ENCODE measurements at places on chromosomes 13 and 19.

- no peak for DNase-seq
Observed at GRCh38 chr19:39410831-39411080, 1.7 kb upstream of the PLEKHG2 start.

GRCh38 chr19:23823952-23824389, 65.3 kb upstream of the ZNF681 start:
- DNase-seq: peak; percentile 92

DNA sequence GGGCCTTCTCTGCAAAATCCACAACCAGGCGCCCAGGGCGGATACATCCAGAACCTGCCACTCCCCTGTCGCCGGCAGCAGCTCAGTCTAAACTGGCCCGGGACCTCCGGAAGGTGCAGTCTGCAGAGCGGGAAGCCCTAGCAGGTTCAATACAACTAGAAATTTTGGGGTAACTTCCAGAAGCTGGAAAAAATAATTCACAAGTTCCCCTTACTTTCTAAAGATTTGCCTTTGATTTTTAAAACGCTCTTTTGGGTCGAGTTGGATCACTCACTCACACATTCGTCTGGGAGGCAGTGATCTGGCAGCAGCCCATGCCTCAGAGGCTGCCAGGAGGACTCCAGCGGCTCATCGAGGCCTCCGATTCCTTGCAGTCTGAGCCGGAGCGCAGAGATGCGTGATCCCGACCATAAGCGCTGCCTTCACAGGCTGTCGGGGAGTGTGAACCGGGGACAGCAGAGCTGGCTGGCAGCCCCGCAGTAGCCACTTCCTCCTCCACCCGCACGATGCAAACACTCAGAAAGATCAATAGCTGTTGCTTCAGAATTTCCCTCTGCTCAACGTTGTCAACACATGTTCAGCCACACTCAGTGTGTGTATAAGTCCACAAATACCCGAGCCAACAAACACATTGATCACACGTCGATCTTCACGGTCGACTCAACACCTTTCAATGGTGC, 35.6 kb upstream of the ZNF507 start:
- no peak for DNase-seq

DNA sequence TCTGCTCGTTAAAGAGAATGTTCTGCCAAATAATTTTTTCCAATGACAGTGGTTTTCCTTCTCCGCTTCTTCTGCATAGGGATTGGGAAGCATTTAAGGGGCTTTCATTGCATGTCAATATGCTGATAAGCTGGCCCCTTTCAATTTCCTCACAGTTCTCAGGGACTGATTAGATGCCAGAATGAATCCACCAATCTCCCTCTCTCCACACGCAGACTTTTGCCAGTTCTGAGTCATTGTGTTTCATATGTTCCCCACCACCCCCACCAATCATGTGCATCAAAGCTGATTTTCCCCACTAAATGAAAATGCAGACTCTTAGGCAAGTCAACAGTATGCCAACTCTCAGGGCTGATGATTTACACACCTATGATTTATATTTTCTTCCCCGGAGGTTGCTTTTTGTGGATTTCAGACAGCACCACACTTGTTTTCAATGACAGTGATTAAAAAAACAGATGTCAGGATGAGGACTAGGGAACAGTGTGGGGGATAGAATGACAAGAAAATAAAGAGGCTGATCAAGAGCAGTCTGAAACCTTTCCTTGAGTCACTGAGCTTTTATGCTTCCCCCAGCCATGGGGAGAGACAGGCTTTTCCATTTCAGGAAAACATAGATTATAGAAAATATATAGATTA, 47.9 kb upstream of the C13orf42 start:
- DNase-seq: no peak

- no peak for DNase-seq
Observed at GRCh38 chr19:11154683-11155047, 917 bp downstream of the SPC24 start.

DNA sequence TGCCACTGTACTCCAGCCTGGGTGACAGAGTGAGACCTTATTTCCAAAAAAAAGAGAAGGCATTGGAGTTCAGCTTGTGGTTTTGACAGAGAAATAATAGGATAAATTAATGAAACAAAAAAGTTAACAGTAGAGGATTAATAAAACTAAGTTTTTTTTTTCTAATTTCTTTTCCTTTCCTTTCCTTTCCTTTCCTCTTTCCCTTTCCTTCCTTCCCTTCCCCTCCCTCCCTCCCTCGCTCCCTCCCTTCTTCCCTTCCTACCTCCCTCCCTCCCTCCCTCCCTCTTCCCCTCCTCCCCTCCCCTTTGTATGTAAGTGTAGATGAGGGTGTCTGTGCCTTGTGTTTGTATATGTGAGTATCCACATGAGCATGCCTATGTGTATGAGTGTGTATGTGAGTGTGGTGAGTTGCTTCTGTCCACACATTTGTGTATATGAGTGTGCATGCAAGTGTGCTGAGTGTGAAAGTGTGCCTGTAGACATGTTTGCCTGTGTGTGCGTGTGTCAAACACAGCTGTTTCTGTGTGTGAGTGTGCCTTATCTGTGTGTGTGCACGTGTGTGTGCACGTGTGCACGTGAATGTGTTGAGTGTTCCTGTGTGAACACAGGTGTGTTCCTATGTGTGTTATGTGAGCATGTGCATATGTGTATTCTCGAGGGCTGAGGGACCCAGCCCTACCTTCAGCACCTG, 12.5 kb upstream of the MZF1 start:
- no peak for DNase-seq

DNA sequence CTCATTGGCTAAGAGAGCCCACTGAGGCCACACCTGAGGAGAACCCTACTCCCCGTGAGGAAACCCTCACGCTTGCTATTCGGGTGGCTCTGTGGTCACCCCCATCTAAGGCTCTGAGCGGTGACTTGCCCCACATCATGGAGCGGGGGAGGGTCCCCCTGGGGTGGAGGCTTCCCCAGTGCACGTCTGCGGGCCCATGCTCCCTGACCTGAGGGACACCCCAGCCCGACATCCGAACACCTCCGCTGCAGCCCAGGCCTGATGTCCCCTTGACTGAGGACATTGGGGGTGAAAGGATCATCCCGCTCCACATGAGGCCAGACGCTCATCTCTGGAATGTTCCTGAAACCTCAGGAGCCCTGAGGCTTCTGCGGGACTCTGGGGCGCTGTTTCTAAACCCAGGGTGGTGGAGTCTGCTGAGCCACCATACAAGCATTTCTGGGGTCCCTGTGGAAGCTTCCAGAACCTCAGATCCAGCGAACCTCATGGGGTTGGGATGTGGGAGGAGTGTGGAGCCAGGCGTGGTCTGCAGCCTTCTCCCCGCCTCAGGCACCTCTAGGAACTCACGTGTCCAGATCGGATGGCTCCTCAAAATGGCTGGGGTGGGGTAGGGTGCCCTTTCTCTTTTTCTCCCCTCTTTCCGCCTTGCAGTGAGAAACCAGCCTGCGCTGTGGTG, 19.9 kb downstream of the TMED1 start:
- no peak for DNase-seq

GRCh38 chr13:105462098-105462497, 1073.4 kb downstream of the EFNB2 start:
- no peak for DNase-seq

GRCh38 chr19:12955996-12956395, 1.0 kb downstream of the GADD45GIP1 start:
- no peak for DNase-seq
